ENCODE measurements at places on chromosomes 13 and 19. TPM values are rescaled to one million over a fixed set of nuclear protein-coding genes. Genes with fewer than 3 reads are reported as not detected.

ZNF264 gene
- total RNA-seq = 27.5 TPM

ZNF829 gene
- 8.7 TPM for total RNA-seq

ZNF579 gene
- 4.2 TPM for total RNA-seq

DNA sequence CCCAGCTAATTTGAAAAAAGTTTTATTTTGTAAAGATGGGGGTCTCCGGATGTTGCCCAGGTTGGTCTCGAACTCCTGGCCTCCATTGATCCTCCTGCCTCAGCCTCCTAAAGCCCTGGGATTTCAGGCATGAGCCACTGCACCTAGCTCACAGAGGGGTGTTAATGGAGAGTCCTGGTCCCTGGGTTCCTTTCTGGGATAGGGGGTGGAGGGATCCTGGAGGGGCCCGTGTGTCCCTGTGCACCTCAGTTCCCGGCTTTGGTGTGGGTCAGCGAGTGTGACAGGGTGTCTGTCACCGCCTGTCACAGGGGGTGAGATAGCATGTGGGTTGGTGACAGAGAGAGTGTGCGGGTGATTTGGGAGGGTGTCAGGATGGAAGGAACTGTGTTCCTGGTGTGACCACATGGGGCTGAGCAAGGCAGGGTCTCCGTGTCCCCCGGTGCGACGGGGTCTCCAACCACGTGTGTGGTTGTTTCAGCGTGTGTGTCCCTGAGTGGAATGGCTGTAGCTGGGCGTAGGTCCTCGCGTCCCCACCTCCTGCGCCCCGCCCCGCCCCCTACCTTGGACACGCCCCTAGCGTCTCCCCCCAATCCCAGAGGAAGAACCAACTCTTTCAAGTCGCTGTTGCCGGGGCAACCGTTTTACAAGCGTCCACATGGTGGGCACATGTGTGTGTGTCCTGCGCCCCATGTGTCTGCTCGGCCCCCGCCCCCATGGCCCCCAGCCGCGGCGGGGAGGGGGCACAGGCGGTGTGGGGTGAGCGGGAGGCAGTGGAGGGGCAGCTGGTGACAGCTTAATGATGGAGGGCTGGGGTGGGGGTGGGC is 2.9 kb upstream of the NRTN start:
- no peak for DNase-seq

DNA sequence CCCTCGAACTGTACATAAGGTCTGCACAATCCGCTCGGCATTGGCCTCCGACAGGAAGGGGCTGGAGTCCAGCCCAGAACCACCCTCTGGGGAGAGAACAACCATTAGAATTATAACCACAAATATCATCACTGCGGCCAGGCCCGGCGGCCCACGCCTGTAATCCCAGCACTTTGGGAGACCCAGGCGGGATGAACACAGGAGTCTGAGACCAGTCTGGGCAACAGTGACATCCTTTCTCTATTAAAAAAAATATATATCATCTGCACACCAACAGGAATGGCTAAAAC is 11.4 kb downstream of the COQ8B start:
- no peak for DNase-seq

- no peak for DNase-seq
Measured at GRCh38 chr13:64446372-64446771, 2783.8 kb downstream of the PCDH9 start.

DNA sequence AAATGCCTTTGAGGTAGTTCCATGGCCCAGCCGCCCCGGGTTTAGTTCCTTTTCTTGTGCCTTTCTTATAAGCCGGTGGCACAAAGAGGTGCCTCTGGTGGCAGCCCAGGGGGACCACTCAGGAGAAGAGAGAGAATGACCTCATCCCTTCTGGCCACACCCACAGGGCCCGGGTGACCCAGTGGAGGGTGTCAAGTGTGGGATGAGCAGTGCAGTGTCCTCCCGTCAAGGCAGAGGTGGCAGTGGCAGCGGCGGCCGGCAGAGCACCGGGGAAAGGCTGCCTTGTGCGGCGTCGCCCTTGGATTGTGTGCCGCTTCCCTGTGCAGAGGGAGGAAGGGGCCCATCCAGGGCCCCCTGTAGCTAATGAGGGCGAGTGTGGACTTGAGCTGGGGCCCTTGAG is 47.9 kb downstream of the KDM4B start:
- DNase-seq = no peak

DNA sequence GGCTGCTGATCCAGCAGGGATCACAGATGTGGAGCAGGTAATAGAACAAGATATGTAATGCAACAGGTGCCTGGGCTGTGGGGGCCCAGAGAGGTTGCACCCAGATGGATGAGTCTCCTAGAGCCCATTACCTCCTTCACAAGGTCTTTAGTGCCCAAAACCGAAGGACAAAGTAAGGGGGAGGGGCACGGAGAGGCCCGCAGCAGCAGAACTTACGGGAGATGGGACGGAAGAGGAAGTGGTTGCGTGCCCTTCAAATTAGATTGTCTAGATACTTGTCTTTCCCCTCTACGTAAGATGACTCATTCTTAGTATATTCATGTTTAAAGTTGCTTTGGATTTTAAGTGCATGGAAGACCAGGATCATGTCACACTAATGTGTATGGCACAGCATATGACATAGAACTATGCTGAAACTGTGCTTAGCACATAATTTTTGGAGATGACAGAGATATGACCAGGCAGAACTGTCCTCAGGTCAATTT is 5.7 kb upstream of the MRPS31 start:
- DNase-seq = no peak

Measured in occipital lobe (tissue), 3 donors.